ENCODE measurements at places on chromosomes 3 and 15. TPM values are rescaled to one million over a fixed set of nuclear protein-coding genes. Genes with fewer than 3 reads are reported as not detected.

DNA sequence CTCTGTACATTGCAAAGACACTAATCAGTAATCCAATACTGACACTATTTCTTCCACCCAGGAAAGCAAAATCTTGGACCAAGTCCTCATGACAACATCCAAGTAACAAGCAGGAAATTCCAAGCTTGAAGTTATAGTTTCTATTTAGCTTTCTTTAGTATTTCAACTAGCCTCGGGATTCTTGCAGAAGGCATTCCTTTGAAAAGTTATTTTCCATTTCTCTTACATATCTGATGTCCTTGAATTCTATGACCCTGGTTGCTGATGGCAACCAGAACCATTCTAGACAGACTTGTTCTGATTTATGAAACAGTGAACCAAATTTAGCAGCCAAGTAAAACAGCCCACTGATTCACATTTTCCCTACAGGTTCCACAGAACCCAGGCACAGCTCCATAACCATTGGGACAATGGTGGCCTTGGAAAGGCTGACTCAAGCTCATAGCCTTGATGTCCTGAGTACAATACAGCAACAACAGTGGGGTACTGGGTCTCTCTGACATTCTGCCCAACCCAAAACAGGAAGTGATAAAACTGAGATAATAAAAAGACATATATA, 26.5 kb downstream of the P3H2 start:
- no peak for DNase-seq

DNA sequence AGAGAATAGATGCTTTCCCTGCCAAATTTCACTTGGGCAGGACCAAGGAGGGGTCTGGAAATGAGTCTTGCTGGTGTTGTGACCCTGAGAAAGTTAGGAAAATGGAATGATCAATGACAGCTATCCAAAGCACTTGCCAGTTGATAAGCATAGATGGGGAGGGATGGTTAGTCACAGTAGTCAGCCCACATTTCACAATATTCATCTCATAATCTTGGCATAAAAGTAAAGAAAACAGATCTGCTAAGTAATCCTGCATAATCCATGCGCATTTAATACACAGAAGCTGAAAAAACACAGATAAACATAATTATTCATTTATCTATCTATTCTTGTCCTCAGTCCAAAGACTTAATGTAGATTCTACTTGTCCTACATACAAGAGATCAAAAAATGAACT, 184.1 kb downstream of the ZIC4 start:
- no peak for DNase-seq

DNA sequence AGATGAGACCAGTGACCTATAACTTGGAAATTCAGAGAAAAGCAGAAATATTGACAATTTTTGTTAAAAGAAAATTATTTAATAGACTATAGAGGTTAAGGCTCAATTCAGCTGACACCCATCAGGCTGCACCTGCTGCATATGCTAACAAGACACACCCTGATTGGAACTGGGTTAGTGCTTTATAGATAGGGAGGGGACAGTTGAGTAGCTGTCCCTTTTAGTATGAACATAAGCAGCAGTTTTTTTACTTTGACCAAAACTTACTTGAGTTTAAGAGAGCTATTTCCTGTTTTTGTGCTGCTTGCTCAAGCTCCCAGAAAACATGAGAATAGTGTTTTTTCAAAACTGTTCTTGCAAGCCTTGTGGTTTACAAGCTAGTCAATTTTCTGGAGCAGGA, 292.6 kb downstream of the LRRC3B start:
- no peak for DNase-seq

GRCh38 chr3:125322166-125322565, 53.0 kb downstream of the ZNF148 start:
- no peak for DNase-seq

GRCh38 chr3:175267561-175267960, 408.4 kb downstream of the NAALADL2 start:
- no peak for DNase-seq

GRCh38 chr3:124851136-124851535, 36.0 kb downstream of the ITGB5 start:
- DNase-seq, result no peak

GRCh38 chr15:23646165-23647000, 1.3 kb downstream of the MAGEL2 start:
- DNase-seq, result no peak

DNA sequence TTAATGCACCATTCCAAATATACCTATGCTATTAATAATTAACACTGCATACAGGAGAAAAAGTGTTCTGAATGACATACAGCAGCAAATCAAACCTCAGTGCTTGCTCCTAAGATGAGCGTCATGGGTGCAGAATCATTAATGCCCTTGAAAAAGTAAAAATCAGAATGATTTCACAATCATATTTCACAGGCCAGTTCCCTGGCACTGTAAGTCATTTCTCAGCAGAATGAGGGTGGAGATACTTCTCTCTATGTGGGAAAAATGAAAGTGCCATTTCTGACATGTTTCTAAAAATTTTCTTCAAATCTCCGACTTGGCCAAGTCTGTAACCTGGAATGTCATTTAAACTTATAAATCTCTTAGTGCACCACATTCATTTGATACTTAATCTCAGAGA, 549.8 kb upstream of the AGTR1 start:
- no peak for DNase-seq

- no peak for DNase-seq
Measured at GRCh38 chr3:10816019-10816862, at the start of gene SLC6A11. TSS of gene SLC6A11 (plus strand) at chr3:10816228. CDS start at chr3:10816266, 38 bp downstream.

DNA sequence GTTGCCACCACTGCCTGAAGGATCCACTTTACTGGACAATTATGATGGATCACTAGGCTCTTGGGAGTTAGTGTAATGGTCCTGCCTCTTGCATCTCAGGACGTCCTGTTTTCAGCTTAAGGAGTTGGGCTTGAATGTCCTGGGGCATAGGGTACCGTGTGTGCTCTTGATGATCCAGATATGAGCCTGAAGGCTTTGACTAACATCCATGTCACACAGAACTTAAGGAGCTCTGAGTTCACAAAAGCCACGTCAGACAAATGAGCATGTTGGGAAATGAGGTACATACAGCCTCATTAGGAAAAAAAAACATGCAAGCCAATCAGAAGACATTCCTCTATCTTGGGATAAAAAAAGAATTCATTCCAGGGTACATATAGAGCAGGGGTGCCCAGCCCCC, 40.8 kb downstream of the CA12 start:
- no peak for DNase-seq

DNA sequence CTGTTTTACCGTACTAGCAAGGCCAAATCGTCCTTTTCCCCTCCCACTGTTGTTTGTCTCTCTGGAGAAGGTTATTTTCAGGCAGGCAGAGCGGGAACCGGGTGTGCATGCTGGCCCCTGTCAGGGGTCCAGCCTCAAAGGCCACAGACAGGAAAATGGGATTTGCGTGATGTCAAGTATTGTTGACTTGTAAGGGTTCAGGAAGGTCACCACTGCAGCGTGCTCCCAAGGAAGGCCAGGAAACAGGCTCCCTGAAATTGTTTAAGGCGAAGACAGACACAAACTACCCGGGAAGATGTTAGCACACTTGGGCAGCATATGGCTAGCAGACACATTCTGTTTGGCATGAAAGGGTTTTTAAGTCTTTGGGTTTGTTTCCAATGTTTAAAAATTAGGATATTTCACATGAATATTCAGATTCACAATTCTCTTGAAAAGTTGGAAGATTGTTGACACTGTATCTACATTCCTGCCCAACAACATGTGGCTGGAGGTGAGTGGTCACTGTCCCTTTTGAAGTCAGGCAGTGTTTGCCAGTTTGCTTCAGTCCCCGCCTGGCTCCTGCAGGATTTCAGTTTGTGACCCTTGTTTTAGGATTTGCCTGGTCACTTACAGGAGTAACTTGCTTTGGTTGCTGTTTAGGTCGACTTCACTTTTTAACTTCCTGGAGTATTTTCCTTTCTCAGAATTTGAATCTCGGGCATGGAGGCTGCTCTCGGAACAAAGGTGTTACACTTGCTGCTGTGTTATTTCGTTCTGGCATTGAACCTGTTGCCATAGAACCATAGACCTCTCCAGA, 90.4 kb downstream of the BDH1 start:
- DNase-seq, result no peak

- no peak for DNase-seq
Measured at GRCh38 chr15:50906954-50907600, 1.4 kb upstream of the AP4E1 start.

DNA sequence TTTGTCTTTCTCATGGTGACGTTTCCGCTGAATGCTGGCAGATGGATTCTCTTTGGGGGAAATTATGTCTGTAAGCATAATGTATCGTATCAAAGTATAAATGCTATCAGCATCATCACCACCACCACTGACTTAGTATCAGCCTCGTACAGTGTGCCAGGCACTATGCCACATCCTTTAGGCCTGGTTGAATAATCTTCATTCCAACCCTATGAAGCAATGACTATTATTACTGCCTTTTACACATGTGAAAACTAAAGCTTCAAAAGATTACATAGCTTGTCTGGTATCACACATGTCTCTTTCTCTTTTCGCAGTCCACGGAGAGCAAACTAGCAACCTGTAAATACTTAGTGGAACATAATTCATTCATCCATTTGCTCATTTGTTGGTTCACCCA, 166.7 kb upstream of the PRICKLE2 start:
- DNase-seq, result no peak

DNA sequence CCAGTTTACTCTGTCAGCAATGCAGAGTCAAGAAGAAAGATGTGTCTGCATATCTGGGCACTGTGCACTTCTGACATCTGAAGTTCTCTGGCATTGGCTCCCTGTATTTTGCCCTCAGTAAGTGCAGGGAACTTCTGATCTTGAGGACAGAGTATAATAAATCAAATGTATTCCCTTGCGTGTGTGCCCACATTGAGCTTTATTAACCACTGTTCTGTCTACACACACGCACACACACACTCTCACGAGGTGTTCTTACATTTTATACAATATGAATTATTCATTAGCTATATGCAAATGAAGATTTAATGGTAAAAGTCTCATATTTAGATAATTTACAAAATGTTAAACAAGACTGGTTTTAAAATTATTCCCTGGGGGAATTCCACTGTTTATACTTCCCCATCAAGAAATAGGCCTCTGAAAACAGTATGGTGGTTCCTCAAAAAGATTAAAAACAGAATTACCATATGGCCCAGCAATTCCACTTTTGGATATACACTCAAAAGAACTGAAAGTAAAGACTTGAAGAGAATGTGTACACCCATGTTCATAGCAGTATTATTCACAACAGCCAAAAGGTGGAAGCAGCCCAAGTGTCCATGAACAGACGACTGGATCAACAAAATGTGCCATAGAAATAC, 24.6 kb upstream of the ANPEP start:
- DNase-seq, result no peak

Gene PTX3
- 0.87 TPM for total RNA-seq

Gene COL6A5
- not detected for total RNA-seq

Gene ARGFX
- total RNA-seq, result not detected

Gene GOLGA8T
- total RNA-seq, result not detected

Gene SPATA12
- not detected for total RNA-seq

All from gastrocnemius medialis (tissue), 4 donors.